Ecto neural progenitor cell (in vitro differentiated cells): ENCODE measurements at places on chromosomes 1 and 21.

DNA sequence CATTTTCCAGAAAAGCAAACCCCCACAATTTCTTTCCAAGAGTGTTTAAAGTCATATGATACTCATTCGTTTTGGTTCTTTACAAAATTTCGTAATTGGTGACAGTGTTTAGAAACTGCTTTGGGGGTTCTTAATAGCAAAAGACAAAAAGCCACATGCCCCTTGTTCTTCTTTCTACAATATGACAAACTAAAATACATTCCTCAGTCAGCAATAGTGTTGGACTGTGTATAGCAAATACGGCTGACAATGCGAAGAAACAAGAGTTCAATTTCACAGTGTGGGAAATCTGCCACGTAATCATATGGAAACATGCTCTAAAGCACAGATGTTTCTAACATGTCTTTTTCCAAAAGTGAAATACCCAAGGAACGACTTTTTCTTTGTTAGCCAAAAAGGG is 7.6 kb upstream of the IFNAR1 start:
- DNase-seq = no peak

- peak; percentile 80 for DNase-seq
Measured at GRCh38 chr1:20367116-20367585, 76.5 kb downstream of the VWA5B1 start.

DNA sequence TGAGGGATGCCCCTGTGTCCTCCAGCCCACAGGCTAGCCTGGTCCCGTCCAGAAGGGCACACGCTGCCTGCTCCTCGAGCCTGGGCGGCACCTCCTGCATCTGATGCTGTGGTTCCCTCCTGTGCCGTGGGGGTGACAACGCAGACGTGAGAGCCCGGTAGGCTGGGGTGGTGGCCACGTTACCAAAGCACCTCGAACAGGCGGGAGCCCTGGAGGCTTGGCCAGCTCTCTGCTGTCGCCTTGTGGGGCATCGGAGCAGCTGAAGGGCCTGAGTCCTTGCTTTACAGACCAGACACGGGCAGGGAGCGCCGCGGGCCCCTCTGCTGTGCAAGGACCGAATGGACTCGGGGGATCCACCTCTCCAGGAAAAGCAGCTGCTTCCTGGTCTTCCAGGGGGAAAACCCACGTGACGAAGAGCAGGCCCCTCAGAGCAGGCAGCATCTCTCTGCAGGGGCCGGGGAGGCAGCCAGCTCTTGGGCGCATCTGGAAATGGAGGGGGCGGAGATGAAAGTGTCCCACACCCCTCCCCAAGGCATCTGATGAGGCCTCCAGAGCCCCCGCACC is 133.3 kb downstream of the NPHP4 start:
- DNase-seq = no peak

DNA sequence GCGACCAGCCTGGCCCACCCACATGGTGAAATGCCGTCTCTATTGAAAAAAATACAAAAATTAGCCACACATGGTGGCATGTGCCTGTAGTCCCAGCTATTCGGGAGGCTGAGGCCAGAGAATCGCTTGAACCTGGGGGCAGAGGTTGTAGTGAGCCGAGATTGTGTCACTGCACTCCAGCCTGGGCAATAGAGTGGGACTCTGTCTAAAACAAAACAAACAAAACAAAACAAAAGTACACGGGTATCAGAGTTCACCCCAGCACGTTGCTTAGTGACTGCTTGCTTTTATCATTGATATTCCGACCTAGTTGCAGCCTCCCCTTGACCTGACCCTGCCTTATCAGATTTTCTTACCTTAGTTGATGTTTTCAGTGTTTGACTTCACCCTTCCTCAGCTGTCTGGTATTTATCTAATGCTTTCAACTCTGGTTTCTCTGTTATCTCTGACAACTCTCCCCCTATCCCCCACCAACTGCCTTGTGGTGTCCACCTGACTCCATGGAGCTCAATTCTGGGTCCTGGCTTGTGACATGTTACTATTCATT is 5.1 kb downstream of the TLCD4 start:
- DNase-seq = no peak

- peak; percentile 61 for DNase-seq
Measured at GRCh38 chr1:54405898-54406293, 298 bp downstream of the SSBP3 start.

- DNase-seq = no peak
Measured at GRCh38 chr1:80533775-80534334, 1266.9 kb upstream of the ADGRL2 start.

- DNase-seq = peak; percentile 49
Measured at GRCh38 chr1:116879478-116880133, 30.1 kb upstream of the PTGFRN start.

GRCh38 chr1:199551967-199552565 is 475.4 kb upstream of the NR5A2 start:
- no peak for DNase-seq

DNA sequence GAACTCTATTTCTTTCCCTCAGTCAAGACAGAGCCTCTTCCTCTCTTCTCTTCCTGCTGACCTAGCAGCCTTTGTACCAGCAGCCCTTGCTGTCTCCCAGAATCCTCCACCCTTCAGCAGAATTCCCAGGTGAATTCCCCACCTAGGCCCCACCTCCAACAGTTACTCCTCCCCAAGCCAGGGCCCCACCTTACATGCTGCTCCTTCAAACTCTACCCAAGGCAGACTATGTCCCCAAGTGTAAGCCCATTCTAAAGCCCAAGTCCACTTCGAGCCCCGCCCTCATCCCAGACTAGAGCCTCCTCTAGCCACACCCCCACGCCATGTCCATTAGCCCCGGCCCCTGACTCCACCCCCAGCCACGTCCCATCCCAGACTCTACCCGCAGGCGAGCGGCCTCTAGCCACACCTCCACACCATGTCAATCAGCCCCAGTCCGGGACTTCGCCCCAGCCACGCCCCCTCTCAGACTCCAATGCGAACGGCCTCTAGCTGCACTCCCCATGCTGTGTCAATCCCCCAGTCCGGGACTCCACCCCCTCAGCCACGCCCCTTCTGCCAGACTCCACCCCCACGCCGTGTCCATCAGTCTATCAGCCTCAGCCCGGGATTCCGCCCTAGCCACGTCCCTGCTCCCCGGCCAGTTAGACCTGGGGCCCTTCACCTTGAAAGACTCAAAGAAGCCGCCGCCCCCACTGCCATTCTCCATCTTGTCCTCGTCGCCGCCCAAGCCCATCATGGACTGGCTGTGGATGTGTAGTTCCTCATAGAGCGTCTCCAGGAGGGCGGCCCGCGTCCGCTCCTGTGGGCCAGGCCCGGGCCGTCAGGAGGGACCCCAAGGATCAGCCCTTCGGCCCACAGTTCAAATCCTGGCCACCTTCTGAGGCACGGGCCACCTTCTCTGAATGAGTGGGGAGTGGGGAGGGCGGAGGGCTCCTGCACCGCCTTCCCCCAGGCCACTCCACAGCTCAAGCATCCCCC is 61.3 kb downstream of the RAP1GAP start:
- peak; percentile 99 for DNase-seq

GRCh38 chr1:119683893-119684292 is 27.8 kb upstream of the PHGDH start:
- DNase-seq = no peak

GRCh38 chr1:33972676-33973395 is 109.0 kb downstream of the HMGB4 start:
- DNase-seq = no peak

DNA sequence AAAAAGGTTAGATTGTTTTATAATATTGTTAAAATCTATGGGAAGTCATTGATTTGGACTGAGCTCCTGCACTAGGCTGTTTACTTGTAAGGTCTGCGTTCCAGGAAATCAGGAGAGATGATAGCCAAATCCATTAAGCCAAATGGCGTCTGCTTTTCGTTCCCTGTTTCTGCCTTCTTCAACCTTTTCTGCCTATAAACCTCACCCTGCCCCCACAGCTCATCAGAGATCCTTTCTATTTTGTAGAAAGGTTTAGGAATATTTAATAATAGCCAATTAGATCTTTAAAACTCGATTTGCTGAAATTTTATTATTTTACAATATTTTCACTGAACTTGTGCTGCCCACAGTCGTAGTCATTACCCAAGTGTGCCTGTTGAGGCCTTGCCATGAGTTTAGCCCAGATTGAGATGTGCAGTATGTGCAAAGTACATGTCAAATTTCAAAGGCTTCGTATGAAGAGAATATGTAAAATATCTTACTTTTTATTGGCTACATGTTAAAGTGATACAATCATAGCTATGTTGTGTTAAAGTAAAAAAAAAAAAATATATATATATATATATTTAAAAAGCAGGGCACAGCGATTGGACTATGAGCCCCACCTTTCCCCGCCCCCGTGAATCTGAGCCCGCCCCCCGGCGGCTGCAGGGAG is 444 bp upstream of the IARS2 start:
- DNase-seq = no peak

GRCh38 chr1:212651521-212651920 is 43.0 kb downstream of the ATF3 start:
- peak; percentile 12 for DNase-seq

DNA sequence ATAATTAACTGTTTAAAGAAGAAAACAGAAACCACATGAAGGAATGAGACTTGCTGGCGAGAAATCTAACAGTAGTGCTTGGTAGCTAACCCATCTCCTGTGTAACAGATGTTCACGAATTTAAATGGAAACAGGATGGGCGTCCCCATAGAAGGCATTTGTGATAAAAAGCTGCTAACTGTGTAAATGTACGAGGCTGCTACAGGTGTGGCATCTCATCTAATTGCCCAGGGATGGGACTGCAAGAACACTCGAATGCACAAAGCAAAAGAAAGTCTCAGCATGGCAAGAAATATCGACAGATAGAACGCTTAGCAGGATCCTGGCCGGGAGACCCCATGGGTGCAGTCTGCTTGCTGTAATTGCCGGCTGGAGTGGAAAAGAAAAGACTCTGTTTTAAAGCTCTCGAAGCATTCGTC is 112.7 kb downstream of the RUNX1 start:
- no peak for DNase-seq

- no peak for DNase-seq
Measured at GRCh38 chr1:66245691-66246090, 288.3 kb upstream of the SGIP1 start.

- DNase-seq = no peak
Measured at GRCh38 chr1:226708342-226708780, 30.7 kb downstream of the ITPKB start.

- DNase-seq = peak; percentile 36
Measured at GRCh38 chr1:24906760-24907490, 23.2 kb downstream of the RUNX3 start.

DNA sequence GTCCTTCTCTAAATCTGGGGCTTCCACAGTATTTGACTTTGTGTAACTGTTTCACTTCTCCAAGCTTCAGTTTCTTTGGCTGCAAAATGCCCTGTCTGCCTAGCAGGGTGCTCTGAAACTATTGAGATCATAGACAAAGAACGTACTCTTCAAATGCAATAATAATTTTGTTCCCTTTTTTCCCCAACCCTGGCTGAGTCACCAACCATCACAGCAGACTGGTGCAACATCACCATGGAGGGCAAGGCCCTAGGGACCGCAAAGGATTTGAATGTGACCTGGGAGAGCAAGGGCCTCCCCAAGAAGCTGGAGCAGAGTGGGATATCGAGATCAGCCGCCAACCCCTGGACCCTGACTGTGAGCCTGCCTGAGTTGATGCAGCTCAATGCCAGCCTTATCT is 115.0 kb downstream of the FCRL5 start:
- DNase-seq = no peak

DNA sequence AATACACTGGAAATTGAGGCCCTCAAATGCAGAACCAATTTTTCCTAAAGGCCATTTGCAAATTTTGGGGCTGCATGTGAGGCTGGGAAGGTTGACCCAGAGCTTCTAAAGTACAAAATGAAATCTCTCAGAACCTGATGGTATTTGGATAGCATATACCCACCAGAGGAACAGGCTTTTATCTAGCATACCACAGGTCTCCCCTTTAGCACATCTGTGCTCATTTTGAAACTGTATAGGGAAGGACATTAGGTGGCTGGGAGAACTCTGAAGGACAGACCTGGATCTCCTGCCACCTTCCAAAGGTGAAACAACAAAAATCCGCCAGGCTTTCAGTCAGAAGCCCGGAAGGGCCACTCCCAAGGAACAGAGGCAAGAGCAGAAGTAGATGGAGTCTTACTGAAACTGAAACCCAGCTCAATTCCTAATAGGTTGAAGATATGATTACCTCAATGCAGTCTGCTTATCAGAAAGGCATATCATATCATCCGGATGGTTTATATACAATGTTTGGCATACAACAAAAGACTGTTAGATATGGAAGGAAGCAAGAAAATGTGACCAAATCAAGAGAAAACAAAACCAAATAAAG is 11.6 kb downstream of the CD55 start:
- DNase-seq = no peak

- DNase-seq = no peak
Measured at GRCh38 chr1:160503087-160503486, 20.0 kb downstream of the SLAMF6 start.

DNA sequence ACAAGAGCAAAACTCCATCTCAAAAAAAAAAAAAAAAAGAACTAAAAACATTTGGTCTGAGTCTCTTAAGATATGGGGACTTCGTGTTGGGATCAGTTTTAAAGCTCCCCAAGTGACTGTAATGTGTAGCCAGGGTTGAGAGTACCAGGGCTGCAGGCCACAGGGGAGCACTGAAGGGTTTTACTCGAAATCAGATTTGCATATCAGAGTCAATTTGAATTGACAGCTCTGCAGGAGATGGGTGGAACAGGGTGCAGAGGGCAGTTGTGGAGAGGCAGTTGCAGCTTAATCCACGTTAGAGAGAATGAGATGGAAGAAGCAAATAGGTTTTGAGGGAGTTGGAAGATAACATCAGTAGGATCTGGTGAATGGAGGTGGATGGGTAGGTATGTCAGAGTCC is 20.6 kb upstream of the ELOA start:
- no peak for DNase-seq

DNA sequence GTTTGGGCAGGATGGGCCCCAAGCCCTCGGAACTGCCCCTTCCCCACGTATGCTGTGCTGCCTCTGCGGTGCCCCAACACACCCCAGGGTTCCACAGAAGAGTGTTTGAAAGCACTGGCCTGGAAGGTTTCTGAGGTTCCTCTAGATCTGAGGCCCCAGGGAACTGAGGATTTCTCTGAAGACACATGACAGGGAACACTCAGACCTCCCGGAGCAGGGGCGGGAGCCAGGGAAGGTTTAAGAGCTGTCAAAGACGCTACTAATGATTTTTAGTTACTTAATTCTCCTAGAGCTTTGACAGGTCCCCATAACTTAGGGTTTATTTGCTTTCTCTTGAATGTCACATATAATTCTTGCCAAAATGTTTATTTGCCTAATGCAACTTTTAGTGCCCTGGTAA is 212.3 kb upstream of the GRIK3 start:
- DNase-seq = no peak

- no peak for DNase-seq
Measured at GRCh38 chr1:53738205-53739108, 507 bp downstream of the GLIS1 start.
